ENCODE measurements at places on chromosomes 11 and 22.

- DNase-seq: no peak
Observed at GRCh38 chr11:56819916-56820315, 71.4 kb upstream of the OR9G4 start.

GRCh38 chr11:811446-812245 lies 1.9 kb downstream of the RPLP2 start:
- DNase-seq: no peak

DNA sequence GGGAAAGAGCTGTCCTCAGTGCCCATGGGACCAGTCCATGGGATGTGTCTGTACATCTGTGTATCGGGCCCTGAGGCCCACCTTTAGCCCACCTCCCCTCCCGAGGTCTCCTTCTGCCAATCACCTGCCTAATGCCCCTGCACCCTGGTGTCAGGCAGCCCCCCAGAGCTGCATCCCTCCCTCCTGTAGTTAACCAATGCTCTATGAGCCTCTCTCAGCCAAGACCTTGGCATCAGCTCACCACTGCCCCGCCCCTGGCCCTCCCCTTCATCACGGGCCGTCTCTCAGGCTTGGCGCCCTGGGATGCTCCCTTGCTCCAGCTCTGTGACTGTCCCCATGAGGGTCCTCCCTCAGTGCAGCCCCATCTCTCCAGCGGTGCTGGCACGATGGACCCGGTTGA lies 18.5 kb downstream of the MGAT3 start:
- DNase-seq: no peak

DNA sequence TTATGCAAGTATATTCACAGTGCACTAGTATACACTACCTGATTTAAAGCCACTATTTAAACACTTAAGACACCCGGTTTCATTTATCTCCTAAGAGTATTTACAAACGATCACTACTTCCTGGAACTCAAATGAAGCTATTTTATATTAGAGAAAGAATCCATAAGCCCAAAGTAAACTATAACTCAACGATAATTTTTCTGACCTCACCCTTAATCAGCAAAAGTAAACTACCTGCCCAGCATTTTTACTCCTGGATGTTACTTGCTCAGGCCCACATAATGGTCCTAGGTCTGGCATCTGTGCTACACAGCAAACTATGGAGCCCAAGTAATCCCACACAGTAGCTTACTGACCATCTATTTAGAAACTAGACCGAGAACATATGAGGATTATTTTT lies 33.4 kb downstream of the TSG101 start:
- no peak for DNase-seq

- DNase-seq: peak; percentile 35
Observed at GRCh38 chr11:2298795-2299761, 2.6 kb downstream of the C11orf21 start.

DNA sequence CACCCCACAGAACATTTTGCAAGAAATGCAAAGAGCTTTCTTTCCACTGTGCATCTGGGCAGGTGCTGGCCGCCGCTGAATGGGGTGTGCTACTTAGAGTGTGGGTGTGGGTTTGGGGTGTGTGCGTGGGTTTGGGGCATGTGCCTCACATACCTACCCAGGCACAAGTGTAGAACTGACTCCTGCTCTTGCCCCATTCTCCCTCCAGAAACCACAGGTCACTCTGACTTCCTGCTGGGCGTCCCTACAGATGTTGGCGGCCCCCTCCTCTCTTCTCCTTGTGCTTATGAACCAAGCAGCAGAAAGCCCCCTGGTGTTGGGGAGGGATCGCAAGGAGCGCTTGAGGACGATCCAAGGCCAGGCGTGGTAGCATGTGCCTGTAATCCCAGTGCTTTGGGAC lies 63.9 kb downstream of the GRIK4 start:
- no peak for DNase-seq

DNA sequence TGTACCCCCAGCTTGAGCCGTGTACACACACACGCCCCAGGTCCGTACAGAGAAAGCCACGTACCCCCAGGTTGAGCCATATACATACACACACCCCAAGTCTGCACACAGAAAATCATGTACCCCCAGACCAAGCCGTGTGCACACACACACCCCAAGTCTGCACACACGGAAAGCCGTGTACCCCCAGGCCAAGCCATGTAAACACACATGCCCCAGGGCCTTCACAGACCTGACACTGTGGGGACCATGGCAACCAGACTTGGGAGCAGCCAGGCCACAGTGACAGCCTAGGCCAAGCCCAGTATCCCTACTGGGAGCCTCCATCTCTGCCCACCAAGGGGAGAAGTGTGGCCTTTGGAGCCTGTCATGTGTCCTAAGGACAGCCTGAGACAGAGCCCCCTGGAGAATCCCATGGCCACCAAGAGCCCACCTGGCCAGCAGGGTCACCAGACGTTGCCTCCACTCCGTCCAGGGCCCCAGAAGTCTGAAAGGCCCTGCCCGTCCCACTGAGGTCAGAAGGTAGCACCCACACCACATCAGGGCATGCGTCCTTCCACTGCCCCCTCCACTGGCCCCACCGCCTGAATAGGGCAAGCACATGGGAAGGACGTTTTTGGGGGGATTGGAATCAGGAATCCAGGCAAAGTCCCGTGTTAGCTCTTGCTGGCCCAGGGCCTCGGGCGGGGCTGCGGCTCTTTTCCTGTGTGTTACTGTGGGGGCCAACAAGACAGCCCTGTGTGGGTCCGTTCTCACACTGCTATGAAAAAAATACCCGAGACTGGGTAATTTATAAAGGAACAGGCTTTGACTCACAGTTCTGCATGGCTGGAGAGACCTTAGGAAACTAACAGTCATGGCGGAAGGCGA lies 636.7 kb downstream of the TBC1D22A start:
- no peak for DNase-seq

DNA sequence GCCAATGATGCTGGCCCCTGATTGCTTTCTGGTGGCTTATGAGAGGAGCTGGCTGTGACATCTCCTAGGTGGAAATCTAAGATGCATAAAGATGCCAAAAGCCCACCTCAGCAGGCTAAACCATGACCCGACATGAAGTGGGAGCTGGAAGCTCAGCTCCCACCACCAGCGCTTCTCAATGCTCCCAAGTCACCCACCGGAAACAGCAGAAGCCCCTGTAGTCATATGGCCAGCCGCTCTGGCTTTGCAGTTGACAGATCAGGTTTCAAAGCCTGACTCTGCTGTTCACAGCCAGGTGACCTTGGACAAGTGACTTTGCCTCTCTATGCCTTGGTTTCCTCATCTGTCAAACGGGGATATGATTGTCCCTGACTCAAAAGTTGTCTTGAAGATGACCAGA lies 29.1 kb upstream of the ANO1 start:
- DNase-seq: no peak
